ENCODE measurements at places on chromosomes 2 and 18.

GRCh38 chr2:84958135-84959059, 12.6 kb upstream of the KCMF1 start:
- peak; percentile 81 for DNase-seq

DNA sequence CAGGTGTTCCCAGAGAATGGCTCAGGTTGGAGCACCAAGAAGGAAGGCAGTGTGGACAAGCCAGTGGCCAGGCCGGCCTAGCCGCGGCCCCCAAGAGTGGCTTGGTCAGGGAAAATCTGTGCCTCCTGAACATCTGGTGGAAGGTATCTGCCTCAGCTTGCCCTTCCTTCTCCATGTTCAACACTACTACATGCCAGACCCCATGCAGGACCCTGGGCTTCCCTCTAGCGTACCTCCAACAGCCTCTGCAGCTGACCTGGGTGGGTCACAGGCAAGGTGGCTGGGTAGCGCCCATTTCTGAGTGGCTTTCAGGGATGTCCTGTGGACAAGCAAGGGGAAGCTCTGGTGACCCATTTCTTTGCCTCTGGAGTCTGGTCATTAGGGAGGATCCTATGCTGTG, 7.7 kb downstream of the WNT10A start:
- no peak for DNase-seq

DNA sequence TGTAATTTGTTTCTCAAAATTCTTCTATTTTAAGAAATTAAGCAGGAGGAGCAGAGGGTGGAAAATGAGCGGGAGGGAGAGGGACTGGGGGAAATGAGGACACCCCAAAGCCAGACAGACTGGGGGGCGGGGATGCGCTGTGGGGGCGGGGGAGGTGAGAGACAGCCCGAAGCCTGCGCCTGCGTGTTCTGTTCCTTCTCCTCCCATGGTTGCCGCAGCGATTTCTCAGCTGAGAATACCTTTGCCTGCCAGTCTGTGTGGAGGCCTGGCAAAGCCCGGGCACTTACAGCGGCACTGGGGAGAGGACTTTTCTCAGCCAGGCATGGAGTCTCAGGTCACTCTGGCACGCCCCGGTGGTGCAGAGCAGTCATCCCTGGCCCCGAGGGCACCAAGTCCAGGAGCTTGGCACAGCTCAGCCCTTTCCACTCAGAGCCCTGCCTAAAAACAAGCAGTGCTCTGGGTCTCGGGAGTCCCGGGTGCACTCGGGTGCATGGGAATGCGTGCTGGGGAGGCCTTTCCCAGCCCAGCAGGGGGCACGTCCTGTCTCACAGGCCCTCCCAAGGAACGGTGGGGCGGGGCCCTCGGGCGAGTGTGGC, 289.3 kb upstream of the HS6ST1 start:
- DNase-seq: no peak

DNA sequence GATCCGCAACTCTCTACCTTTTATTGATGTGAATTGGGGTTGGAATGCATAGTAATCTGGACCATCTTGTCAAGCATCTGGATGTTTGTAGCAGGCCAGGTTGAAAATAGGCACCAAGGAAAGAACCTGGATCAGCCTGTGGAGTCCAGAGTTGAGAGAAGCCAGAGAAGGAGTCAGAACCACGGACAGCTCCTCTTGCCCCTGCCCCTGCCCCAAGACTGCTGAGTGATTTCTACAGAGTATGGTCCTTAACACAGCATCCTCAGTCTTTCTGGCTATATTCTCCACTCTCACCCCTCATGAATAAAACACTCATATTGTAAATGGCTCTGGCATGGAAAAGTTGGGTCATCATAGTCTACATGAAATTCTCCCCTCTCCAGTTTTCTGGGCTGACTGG, 154.6 kb downstream of the LOXHD1 start:
- DNase-seq: no peak

- no peak for DNase-seq
Measured at GRCh38 chr2:39938035-39938835, 159.2 kb upstream of the THUMPD2 start.

DNA sequence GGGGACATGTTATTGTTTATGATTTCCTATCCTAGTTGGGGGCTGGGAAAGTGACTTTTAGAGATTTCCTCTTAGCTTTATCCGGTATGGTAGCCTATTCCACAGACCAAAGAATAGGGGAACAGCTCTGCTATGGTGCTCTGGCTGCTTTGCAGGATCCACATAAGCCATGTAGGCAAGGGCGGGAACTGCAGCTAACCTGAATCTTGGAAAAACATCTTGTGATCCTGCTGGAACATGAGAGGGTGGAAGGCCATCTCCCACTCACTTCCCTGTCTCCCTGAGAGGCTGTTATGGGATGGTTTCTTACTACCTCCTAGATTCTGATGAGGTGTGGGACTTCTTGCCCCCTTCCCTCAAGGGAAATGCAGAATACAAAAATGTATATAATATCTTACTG, 2.0 kb upstream of the DARS1 start:
- DNase-seq: no peak

- DNase-seq: no peak
Measured at GRCh38 chr2:40741532-40741931, 289.6 kb upstream of the SLC8A1 start.

GRCh38 chr18:43665105-43665788, 388.0 kb upstream of the SYT4 start:
- DNase-seq: no peak

- DNase-seq: no peak
Measured at GRCh38 chr2:102129951-102130646, 12.4 kb upstream of the IL1R1 start.

DNA sequence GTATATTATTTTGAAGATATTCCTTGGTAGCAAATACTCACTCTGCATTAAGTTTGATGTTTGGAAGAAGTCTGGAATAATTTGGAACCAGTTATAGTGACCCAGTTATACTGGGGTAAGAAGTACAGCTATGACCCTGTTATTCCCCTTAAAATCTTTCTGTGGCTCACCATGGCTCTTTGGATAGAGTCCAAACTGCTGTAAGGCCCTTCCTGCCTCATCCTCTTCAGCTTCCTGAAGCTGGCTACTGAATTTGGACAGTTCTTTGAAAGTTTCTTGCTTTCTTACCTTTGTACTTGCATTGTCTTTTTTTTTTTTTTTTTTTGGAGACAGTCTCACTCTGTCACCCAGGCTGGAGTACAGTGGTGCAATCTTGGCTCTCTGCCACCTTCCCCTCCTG, 85.6 kb downstream of the ABI2 start:
- no peak for DNase-seq

GRCh38 chr2:109253217-109253616, 124.2 kb downstream of the SH3RF3 start:
- no peak for DNase-seq

DNA sequence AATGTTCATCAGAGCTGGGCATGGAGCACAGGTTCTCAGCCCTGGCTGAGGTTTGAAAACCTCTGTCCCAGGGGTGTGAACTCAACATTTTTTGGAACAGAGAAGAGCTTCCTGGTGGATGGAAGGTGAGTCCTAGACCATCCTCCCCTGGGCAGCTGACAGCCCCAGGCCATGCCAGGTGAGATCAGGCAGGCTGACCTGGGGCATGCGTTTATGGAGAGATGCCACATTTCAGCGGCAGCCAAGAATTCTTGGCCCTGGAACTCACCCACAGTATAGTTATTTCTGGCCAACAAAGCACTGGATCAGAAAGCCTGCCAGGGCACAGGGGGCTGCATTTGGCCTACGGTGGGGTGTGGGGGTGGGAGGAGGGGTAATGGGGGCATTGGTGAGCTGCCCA, 83.8 kb downstream of the EDAR start:
- DNase-seq: no peak

- DNase-seq: no peak
Measured at GRCh38 chr2:159186462-159186861, 100.0 kb downstream of the WDSUB1 start.

GRCh38 chr2:16478434-16479210, 187.0 kb downstream of the CYRIA start:
- DNase-seq: no peak
